Left ventricle myocardium inferior (tissue), 1 donor: ENCODE measurements at places on chromosomes 5 and 9.
A peak's percentile ranks its signal among the peaks of the same experiment; 100 is the strongest.

DNA sequence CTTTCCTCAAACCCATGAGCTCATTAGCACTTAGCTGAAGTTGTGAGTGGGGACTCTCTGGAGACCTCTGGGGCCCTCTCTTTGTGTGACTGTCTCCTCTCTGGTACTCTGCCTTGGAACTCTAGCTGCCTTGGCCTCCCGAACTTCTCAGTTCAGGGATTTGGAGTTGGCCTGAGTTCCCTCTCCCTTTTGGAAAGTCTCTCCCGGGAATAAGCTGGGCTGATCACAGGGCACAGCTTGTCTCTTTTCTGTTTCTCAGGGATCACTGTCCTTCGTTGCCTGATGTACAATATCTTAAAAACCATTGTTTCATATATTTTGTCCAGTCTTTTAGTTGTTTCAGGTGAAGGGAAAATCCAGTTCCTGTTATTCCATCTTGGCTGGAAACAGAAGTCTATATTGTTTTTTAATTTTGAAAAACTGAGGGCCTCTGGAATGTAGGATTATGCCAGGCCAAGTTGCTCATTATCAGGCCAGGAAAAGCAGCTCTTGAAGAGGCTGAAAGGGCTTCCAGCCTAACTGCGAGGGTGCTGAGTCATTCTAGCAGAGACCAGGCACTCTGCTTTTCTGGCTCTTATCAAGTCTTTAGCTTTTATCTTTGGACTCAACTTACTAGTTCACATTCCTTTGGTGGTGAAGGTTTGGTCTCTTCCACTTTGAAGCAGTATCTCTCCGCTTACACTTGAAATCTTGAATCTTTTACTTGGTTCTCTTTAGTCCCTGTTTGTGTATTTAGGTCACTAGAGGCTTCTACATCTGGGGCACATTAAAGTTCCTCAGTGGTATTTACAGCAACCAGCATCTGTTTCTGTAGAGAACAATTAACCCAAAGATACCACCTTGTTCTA lies 8.4 kb upstream of the RGS3 start:
- DNase-seq: peak; percentile 48

- no peak for DNase-seq
Observed at GRCh38 chr5:157222506-157223230, 42.0 kb downstream of the ITK start.

- no peak for DNase-seq
Observed at GRCh38 chr9:37187713-37188439, 67.5 kb downstream of the ZCCHC7 start.

DNA sequence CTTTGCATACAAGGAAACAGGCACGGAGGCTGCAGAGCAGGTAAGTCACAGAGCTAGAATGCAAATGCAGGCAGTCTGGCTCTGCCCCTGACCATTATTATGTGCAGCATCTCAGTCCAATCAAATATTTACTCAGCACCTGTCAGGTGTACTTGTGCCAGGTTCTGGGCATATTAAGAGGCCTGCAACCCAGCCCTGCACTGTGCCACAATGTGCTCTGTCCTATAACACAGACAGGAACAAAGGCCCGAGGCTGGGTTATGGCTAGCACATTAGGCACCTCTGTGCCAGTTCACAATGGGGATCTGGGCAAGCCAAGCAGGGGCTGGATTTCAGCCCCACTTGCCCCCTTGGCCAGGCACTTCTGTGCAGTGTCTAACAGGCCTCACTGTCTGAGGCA lies 14.0 kb downstream of the ARL15 start:
- DNase-seq: no peak

DNA sequence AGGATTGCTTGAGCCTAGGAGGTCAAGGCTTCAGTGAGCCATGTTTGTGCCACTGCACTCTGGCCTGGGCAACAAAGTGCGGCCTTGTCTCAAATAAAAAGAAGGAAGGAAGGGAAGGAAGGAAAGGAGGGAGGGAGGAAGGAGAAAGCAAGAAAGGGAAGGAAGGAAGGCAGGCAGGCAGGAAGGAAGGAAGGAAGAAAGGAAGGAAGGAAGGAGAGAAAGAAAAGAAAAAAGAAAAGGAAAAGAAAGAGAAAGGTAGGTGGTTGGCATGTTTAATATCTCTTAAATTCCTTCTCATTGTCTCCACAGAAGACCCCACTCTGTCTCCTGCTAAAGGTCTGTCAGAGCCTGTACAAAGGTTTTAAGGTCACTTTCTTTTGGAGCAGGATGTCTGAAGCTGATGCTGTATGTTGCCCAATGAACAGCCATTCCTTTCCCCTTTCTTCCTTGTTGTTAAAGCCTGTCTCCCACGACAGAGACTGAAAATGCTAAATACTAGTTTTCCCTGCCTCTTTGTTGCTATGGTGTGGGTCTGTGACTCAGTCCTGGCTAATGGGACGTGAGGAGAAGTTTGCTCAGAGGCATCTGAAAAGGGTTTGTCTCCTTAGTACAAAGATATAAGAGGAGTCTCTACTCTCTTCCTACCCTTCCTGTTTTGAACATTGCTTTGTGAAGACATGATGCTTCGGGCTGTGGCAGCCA lies 213.3 kb downstream of the PCSK1 start:
- DNase-seq: no peak

- DNase-seq: no peak
Observed at GRCh38 chr9:106755736-106756135, 107.2 kb upstream of the ZNF462 start.
